ENCODE measurements at places on chromosomes 11 and 22.

DNA sequence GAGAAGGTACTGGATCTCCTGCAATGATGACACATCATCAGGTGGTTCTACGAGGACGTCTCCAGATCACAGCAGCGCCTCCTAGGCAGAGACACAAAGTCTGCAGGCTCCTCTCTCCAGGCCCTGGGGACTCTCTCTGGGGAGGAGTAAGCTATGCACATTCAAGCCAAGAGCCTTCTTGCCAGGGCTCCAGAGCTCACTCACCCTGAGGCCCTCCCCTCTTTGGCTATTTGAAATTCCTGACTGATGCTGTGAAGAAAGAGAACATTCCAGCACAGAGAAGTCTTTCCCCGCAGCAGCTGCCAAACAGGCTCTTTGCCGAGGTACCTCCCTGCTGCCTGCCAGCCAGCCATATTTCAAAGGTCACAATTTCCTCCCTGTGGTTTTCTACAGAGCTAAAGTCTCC lies 204.9 kb downstream of the CSNK2A3 start:
- no peak for DNase-seq

DNA sequence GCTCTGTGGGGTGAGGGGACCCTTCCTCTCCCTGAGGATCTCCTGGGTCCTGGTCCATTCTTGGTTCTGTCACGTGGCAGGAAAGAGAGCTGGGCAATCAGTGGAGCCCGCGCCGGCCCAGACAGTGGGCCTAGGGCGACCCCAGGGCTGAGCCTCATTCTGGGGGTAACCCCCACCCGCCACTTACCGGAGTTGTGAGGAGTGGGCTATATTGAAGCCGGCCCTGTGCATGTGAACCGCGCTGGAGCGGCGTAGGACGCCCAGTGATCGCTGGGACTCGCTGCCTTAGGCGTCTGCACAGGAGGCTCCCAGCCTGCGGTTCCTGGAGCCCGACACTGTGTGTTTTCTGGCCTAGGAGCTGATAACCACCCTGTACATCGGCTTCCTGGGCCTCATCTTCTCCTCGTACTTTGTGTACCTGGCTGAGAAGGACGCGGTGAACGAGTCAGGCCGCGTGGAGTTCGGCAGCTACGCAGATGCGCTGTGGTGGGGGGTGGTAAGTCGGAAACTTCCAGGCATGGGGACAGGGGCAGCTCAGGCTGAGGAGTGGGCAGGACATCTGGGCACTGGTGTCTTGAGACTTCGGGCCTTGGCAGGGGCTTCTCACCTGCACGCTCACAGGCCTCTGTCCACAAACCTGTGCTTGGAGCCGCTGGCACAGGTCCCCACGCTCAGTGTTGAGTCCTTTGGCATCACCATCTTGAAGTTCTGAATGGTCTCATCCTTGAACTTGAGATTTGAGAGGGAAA lies 127.1 kb downstream of the KCNQ1OT1 start:
- DNase-seq, result no peak

- DNase-seq, result no peak
These were observed 6.8 kb downstream of the NADSYN1 start for GRCh38 chr11:71459767-71460320.

DNA sequence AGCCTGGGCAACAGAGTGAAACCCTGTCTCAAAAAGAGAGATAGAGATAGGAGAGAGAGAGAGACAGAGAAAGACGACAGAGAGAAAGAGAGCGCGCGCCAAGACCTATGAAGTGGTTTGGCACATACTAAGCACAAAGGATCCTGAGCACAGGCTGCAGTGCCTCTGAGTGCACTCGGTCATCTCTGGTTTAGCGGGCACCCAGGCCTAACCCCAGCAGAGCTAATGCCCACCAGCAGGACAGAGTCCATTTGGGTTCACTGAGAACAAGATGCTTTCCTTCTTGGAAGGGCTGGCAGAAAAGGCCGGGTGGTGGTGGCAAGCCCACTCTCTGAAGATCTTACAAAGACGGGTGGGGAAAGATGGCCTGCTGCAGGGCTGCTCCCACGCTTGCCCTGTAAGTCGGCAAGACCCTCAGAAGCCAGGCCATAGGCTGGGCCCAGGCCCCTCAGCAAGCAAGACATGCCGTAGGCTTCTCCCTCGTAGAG lies 3.3 kb downstream of the SCARF2 start:
- no peak for DNase-seq

- no peak for DNase-seq
These were observed 17.4 kb downstream of the LRRC32 start for GRCh38 chr11:76653012-76653673.

GRCh38 chr11:64065141-64065465 lies 29.4 kb downstream of the FLRT1 start:
- no peak for DNase-seq

DNA sequence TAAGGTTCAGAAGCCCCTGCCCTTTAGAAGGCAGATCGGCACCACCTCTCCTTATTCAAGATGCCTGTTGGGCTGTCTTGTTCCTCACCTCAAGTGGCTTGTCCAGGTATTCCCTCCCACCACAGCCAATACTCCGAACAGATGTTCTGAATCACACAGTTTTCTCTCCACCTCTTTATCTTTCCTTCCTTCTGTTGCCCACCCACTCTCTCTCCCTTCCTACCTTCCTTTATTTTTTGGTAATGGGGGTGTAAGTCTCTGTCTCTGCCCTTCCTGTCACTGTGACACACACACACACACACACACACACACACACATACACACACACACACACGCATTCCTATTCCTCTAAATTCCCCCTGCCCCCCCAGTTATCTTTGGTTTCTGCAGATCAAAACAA lies 8.4 kb downstream of the BEST1 start:
- no peak for DNase-seq

DNA sequence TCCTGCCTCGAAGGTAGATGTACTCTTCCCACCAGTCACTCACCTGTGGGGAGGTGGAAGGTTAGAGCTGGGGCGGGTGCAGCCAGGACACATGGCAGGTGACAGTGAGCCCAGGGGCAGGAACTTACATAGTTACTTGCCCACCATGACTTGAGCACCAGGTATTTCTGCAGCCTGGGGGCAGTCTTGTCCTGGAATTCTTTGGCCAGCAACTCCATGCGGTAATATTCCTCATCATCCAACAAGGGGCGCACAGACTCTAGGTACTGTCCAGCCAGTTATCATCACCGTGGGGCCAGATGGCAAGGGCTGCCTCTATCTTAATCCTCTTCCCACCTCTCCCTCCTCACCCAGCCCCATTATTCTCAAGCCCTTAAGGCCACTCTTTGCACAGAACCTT lies 2.2 kb downstream of the CPT1B start:
- DNase-seq, result no peak

- DNase-seq, result no peak
These were observed 216.0 kb upstream of the ISX start for GRCh38 chr22:34849965-34850364.

DNA sequence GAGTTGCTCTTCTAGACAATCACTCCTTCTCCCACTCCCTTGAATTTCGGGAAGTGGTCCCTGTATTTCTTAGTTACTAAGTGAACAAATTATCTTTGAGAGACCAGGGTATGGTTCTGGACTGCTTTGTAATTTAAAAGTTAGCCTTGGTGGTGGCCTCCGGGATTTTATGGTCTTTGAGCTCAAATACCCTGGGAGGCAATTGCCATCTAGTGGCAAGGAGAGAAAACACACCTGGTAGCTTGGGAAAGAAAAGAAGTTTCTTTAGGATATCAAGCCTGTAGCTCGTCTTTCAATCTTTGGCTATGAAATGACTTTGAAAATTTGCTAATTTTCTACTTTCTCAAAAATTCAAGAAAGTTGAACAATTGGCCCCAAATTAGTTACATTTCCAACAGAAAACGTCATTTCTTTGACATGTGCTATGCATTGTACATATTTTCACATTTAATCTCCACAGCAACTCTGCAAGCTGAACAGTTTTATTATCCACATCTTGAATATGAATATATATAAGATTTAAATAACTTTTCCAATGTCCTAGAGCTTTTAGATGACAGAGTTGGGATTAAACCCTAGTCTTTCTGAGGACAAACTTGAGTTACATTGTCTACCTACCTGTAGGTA lies 39.1 kb downstream of the MMP27 start:
- DNase-seq, result no peak

DNA sequence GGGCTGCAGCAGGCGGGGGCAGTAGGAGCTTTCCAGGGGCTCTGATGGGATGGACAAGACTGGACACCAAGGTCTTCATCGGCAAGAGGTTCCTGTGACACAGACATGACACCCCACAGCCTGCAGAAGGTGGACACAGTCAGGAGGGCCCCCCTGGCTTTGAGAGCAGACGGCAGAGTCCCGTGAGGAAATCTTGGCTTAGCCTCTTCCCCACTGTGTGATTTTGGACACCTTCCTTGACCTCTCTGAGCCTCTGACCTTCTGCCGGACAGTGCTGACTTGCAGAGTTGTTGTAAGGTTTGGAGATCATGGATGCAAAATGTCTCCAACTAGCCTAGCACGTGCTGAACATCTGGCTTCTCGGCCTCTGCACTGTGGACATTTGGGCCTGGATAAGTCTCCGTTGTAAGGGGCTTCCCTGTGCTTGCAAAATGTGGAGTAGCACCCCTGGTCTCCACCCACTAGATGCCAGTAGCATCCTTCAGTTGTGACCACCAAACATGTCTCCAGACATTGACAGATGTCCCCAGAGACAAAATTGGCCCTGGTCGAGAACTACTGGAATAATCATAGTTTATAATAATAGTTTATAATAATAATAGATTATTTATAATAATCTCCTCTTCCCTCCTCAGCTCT lies 54.6 kb downstream of the MCM5 start:
- no peak for DNase-seq

DNA sequence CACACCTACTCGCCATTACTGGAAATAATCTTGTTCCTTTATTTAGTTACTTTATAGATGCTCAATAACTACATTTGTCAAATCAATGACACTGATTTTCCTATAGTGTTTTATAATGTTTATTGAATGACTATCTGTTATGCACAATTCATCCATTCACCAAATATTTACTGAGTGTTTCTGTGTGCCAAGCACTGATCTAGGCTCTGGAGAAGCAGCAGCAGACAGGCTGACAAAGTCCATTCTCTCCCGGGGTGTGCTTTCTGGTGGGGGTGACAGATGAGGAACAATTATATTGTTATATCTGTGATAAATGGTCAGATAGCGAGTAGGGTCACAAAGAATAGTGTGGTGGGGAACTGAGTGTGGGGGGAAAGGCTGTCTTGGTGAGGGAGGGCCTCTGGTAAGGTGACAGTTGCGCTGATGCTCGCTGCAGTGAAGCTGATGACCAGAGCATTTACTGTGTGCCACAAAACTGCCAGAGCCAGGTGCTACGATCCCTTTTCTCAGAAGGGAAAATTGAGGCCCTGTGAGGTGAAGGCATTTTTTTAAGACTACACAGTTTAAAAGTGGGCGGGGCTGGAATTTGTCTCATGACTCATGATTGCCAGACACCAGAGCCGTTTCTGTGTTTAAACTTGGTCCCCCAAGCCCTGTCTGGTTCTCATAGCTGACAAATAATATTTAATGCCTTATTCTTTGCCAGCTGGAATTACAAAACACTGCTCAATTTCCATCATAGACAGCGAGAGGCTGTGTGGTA lies 10.2 kb downstream of the PACS1 start:
- DNase-seq, result no peak

DNA sequence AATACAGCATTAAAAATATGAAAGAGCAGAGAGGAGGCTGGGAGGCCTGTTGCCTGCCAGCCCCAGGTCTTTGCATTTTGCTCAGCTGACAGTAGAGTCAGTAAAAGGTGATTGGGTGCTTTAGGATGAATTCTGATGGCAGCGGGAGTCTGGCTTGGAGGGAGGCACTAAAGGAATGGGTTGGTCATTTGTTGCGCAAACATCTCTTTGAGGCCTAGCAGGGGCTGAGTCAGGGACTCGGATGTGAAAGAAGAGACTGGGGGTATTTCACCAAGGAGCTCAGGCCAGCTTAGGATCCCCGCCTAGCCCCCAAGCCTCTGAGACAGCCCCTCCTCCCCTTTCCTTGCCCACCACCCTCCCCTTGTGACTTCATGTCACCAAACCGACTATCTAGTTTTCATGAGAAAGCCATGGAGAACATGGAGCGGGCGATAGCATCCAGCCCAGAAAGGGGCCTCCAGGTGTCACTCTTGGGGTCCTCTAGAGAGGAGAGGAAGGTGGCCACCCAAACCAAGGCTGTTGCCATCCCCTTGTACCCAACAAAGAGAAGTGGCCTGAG lies 9.7 kb downstream of the DGKZ start:
- DNase-seq, result no peak

- DNase-seq, result no peak
These were observed 605.8 kb downstream of the TBC1D22A start for GRCh38 chr22:47367993-47368945.

GRCh38 chr22:40020956-40021355 lies 26.2 kb downstream of the FAM83F start:
- no peak for DNase-seq

DNA sequence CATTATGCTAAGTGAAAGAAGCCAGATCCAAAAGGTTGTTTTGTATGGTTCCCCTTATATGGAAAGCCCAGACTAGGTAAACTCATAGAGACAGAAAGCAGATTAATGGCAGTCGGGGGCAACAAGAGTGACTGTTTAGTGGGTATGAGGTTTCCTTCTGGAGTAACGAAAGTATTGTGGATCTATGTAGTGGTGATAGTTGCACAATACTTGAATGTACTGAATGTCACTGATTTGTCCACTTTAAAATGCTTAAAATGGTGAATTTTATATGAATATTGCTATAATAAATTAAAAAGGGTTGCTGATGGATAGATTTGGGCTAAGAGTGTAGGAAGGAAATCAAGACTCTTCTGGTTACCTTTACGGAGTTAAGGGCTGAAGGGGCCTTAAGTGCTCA lies 10.0 kb upstream of the SGSM1 start:
- DNase-seq, result no peak

- DNase-seq, result no peak
These were observed 5.6 kb upstream of the PLXNB2 start for GRCh38 chr22:50313021-50313420.

DNA sequence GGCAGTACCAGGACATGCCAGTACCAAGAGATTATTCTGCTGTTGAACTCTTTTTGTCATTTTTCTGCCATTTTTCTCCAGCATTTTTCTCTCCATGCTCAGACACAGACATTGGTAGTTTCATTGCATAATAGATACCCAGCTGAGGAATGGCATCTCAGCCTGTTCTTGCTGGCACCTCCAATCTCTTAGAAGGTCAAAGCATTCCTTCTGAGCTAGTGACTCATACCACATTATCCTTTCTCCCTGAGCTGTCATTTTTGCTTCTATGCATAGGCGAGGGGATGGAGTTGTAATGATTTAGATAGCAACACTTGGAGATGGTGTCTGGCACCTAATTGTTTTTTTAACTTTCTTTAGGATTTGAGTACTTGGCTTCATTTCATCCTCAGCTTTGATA lies 321.1 kb downstream of the NELL1 start:
- no peak for DNase-seq

DNA sequence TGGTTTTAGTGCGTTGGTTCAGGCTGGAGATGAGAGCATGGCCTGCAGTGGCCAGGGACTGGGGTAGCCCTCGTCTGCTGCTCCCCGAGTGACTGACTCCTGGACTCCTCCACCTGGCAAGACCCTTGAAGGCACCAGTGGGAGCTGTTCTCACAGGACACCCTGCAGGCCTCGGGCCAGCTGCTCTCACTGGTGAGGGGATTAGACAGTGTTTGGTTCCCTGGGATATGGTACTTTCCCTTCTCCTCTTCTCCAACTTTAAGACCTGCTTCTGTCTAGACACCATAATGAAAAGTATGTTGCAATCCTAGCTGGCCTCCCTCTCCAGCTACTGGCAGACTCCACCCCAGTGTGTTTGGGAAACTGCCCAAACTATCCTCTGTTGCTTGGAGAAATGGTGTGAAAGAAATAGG lies 168.8 kb upstream of the CADM1 start:
- no peak for DNase-seq

Measured in SK-N-MC (cell line).